CD4-positive, alpha-beta T cell treated with Interleukin-17A for 4 hours (primary cell): ENCODE measurements at places on chromosomes 16 and 17.

GRCh38 chr16:81550432-81550808 is 105.8 kb downstream of the CMIP start:
- no peak for DNase-seq

DNA sequence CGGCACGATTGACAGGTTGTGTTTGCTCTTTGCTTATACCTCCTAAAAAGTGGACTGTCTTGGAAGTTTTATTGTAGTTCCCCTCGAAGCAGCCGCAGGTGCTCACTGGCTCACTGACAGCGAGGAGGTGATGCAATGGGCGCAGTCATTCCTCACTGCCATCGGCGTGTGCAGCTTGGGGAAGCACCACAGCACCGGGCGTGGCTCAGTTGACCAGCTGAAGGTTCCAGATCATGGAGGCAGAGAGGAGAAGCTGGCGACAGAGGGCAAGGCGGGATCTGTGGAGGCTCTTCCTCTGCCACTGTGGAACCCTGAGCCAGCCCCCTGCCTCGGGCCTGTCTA is 72.1 kb upstream of the TNRC6C start:
- DNase-seq: no peak

- no peak for DNase-seq
Observed at GRCh38 chr16:10020866-10021265, 161.4 kb downstream of the GRIN2A start.

- no peak for DNase-seq
Observed at GRCh38 chr16:4159726-4160125, 43.5 kb upstream of the ADCY9 start.

DNA sequence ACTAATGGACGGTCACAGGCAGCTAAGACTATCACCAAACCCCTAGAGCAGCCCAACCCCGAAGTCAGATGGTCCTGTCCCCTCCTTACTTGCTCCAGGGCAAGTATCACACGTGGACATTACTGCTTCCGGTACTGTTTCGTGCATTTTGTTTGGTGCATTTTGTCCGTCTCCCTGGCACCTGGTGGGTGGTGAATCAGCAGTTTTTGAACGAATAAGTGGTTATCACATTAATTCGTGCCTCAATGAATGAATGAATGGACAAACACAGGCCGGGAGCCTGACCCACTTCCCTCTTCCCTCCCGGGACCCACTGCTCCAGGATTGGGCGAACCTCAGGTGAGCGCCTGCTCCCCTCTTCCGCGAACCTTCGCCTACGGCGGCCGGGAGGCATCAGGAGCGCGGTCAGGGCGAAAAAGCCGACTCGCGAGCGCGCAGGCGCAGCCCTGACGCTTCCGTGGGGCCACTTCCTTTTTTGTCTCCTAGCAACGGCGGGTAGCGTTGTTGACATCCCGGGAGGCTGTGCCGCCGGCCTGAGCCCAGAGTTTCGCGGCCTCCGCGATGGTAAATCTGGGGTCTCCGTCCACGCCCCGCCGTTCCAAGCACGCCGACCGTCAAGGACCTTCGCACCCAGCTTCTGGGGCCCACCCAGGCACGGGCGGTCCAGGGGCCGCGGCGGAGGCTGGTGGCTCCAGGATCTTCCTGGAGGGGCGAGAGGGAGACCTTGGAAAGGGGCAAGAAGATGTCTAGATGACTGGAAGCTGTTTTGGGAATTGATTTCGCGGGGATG is at the start of gene DYNLRB2:
DYNLRB2 (plus strand) TSS at position 478 of the 790 bp plus-strand sequence; CDS start at position 562, 84 bp downstream.
- peak; percentile 93 for DNase-seq
